EL (cell line): ENCODE measurements at places on chromosomes 12 and 14.

GRCh38 chr12:1591034-1591433, 3.3 kb downstream of the FBXL14 start:
- no peak for DNase-seq

GRCh38 chr12:69061574-69061973, 128.6 kb upstream of the CPM start:
- no peak for DNase-seq

DNA sequence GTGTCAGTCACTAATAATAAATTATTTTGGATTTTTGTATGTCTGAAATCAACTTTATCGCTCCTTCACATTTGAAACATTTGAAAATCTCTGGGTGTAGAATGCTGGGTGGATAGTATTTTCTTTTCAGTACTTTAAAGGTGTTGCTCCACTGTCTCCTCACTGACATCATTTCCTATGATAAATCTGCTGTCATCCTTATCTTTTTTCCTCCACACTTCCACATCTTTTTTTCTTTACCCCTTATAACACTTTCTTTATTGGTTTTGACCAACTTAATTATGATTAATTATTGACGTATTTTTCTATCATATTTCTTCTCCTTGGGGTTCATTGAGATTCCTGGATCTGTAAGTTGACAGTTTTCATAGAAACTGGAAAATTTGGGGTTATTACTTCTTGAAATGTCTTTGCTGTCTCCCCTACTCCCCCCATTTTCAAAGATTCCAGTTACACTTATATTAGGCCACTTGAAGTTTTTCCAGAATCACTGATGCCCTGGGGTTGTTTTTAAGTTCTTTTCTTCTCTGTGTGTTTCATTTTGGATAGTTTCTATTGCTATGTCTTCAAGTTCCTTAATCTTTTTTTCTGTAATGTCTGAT, 177.5 kb upstream of the DIO3 start:
- DNase-seq = no peak

GRCh38 chr12:17976202-17976601, 113.8 kb downstream of the RERGL start:
- peak; percentile 3 for DNase-seq

DNA sequence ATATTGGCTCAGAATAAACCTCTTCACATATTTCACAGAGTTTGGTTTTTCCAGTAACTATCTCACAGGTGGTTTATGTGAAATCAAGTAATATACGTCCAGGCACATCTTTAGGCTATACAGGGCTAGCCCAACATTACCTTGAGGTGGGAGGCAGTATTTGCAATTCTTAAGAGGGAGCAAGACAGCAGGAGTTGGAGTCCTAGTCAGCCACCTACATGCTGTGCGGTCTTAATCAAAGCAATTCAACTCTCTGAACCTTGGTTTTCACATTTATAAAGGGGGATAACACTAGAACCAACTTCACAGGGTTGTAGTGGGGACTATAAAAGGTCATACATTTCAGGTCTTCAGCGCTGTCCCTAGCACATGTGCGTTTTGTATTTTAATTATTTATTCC, 73.5 kb upstream of the FICD start:
- no peak for DNase-seq

DNA sequence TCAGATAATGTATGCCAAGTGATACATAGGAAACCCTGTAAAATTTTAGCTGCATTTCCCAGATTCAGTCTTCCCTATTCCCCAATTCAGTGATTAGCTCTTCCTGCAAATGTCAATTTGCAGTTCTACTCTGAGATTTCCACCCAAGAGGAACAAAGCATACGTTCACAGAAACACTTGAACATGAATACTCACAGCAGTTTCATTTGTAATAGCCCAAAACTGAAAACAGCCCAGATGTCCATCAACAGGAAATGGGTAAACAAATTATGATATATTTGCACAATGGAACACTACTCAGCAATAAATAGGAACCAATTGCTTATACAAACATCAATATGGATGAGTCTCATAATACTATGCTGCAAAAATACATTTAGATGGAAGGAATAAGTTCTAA, 194.2 kb downstream of the GXYLT1 start:
- DNase-seq = no peak

- DNase-seq = no peak
Observed at GRCh38 chr12:57099047-57099714, 10.3 kb downstream of the NAB2 start.

DNA sequence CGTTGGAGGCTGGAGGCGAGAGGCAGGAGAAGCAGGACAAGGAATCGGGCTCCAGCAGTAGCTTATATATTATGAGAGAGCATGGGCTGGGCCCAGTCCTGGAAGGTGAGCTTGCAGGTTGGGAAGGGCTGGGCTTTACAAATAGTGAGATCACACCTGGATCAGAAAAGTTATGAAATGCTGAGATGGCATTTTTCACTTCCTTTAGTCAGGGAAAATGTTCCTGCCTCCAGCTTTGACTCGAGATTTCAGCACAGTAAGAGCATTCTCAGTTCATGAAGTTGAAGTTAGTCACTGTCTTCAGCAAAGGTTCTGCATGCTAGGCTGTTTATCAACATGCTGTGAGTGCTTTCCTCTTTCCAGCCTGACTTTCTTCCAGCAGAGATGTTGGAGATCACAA, at the start of gene KRT6C:
TSS of gene KRT6C (minus strand) at position 38 of the 400 bp plus-strand sequence. CDS start 68 bp downstream, outside the sequence.
- no peak for DNase-seq

GRCh38 chr14:34741840-34742239, 27.4 kb upstream of the CFL2 start:
- DNase-seq = no peak

GRCh38 chr12:29546000-29546399, 48.5 kb upstream of the OVCH1 start:
- no peak for DNase-seq

- no peak for DNase-seq
Observed at GRCh38 chr12:108238474-108238873, 100.6 kb downstream of the CMKLR1 start.

GRCh38 chr14:89138846-89139245, 278.2 kb downstream of the FOXN3 start:
- DNase-seq = no peak

GRCh38 chr14:65237023-65237814, 134.9 kb upstream of the MAX start:
- DNase-seq = peak; percentile 34

DNA sequence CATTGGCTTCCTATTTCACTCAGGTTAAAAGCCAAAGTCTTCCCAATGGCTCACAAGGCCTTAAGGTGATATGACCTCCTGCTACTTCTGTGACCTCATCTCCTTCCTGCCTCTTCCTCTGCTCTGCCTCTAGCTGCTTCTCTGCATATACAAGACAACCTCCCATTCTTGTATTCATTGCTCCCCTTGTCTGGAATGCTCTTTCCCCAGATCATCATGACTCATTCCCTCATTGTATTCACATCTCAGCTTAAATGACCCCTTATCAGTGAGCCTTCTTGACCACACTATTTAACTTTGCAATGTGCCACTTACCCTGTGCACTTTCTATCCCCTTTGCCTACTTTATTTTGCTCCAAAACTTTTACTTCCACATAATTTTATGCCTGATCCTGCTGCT, 90.2 kb downstream of the PPP1R12A start:
- peak; percentile 83 for DNase-seq

DNA sequence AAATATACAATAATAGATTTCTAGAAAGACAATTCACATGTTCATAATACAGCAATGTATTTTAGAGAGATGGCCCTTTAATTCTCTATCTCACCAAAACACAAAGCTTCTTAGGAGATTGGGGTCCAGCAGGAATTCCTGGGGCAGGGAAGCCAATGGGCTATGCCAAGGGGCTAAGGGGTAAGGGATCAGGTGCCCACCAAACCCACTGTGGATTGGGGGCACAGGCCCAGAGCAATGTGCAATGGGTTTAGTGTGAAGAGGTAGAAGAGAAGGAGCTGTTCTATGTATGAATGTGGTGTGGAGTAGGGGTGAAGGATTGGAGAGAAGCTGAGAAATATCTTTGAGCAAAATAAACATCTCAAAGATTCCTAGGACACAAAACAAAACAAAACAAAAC, 2.6 kb downstream of the HOXC13 start:
- no peak for DNase-seq

DNA sequence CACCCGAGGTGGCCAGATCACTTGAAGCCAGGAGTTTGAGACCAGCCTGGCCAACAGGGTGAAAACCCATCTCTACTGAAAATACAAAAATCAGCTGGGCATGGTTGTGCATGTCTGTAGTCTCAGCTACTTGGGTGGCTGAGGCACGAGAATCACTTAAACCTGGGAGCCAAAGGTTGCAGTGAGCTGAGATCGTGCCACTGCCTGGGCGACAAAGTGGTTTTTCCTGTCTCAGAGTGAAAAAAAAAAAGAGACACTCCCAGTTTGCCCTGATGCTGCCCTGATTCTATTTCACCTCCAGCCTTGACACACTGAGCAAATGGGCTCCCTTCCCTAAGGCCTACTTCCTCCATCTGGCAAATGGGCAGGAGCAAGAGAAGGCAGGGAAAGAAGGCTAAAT, 28.5 kb upstream of the PLEK2 start:
- DNase-seq = no peak

DNA sequence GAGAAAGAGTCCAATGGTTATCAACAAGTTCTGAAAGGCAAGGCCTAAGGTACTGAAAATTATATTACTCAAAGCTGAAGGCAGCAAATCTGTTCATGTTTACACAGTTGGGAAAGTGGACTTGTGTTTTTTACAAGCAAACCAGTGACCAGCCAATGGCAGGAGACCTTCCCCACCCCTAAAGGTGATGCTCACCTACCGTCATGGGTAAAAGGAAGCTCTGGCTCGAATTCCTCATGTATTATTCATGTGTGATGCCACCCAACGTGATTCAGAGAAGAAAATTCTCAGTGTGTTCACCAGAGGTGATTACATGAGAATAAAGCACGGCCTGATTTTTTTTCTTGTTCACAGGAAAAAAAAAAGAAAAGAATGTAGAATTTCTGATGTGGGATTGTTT, 1161.2 kb upstream of the SEL1L start:
- no peak for DNase-seq

DNA sequence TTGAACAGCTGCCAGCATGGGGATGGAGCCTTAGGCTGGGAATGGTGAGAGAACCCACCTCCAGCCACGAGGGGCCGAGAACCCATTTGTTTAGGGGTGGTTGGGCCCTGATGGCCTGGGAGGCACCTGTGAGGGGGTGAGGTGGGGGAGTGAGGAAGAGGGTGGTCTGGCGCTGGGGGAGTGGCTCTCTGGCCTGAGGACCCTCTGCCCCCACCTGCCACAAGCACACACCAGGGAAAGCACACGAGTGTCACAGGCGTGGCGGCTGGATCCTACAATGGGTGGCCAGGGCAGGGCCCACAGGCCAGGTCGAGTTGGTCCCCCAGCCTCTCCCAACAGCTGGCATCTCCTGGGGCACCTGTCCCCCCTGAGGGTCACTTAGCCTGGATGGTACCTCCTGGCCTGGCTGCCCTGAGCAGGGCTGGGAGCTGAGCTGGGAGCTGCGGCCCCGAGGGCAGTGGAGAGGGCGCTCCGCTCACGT, 340.5 kb downstream of the TMEM121 start:
- DNase-seq = no peak
